ENCODE measurements at places on chromosomes 11 and 22.

- DNase-seq = no peak
Observed at GRCh38 chr11:68467201-68467834, 6.8 kb downstream of the PPP6R3 start.

DNA sequence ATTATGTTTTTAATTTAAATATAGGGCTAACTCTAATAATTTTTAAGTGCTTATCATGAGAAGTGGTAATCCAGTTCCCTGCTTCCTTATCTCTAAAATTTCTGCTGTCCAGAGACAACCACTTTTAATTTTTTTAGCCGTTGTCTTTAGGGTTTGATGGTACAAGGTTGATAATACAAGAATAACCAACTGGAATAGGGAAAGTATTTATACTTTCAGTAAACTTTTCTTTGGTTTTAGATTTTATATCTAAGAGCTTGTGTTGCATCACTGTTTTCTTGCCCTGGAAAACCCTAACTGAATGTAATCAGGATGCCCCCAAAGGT, 46.5 kb upstream of the ADORA2A start:
- DNase-seq = no peak

GRCh38 chr11:77106321-77106720, 3.7 kb downstream of the OMP start:
- DNase-seq = no peak

DNA sequence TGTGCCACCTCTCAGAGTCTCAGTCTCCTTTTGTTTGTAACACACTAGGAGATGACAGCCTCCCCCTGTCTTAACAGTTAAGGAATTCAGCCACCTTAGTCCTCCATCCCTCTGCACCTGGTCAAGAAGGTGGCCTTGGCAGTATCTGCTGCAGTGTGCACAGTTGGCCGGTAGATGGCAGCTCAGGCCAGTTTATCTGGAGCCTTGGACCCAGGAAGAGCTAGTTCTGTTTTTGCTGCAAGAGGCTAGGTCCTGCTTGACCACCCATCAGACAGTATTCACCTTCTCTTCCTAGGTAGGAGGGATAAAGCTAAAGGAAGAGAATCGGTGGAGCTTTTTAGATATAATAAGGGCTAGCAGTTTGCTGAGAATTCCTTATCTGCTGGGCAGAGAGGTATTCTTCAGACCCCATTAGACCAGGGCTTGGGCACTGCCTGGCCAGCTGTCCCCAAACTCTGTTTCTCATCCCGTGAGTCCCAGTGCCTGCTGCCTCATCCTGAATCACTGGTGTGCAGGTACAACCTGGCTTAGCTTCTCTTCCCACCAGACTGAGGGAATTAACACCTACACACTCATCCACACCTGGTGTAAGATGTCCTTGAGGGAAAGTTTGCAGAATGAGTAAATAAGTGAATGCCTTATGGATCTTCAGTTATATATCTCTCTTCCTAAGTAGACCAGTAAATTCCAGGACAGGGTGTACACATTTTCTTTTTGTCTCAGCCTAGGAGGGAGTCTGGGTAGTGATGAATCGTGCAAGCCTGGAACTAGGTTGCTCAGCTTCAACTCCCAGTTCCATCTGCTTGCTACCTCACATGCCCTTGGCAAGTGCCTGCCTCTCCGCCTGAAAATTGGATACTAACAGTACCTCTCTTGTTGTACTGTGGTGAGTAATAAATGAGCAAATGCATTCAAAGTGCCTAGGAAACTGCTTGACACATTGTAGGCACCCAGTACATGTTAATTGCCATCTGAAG, 70.8 kb upstream of the NARS2 start:
- peak; percentile 31 for DNase-seq

GRCh38 chr11:102291831-102292230, 25.5 kb upstream of the BIRC3 start:
- DNase-seq = no peak

GRCh38 chr11:19939415-19939929, 220.8 kb downstream of the DBX1 start:
- DNase-seq = no peak

GRCh38 chr22:46076651-46077339, 73.5 kb upstream of the PPARA start:
- DNase-seq = no peak

DNA sequence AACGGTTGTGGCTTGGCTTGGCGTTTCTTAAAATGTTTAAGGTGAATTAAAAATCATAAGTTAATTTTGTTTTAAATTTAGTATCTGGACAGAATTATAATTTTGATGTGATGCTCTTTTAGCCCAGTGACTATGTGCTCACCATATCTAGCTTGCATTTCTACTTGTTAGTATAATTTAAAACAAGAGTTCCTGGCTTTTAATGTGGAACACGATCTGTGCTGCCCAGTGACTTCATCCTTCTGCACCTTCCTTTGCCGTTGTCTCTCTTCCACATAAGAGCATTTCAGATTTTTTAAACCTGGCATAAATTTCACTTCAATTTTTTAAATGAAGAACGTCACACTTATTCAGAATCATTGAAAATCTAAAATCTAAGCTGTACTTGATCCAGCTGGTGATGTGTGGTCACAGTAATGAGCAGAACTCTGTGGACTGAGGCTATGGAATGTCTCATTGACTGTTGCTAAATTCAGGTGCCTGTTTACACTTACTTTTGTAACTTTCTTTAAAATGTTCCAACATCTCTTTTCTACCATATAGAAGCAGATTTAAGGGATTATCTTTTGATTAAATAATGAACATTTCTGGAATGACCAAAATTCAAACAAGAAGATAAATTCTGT, 75.4 kb upstream of the ADSL start:
- DNase-seq = no peak

GRCh38 chr11:102643941-102644340, 18.8 kb upstream of the MMP20 start:
- DNase-seq = no peak

- no peak for DNase-seq
Observed at GRCh38 chr11:11056749-11057471, 199.1 kb upstream of the ZBED5 start.

DNA sequence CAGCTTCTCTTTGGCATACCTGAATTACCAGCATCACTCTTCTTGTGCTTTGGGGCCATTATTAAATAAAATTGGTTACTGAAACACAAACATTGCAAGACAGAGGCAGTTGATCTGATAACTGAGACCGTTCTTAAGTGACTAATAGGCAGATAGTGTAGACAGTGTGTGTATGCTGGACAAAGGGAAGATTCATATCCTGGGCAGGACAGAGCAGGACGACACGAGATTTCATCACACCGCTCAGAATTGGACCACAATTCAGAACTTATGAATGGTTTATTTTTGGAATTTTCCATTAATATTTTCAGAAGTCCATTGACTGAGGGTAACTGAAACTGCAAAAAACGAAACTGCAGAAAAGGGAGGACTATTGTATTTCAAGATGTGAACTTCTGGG, 68.6 kb downstream of the LDLRAD3 start:
- no peak for DNase-seq

DNA sequence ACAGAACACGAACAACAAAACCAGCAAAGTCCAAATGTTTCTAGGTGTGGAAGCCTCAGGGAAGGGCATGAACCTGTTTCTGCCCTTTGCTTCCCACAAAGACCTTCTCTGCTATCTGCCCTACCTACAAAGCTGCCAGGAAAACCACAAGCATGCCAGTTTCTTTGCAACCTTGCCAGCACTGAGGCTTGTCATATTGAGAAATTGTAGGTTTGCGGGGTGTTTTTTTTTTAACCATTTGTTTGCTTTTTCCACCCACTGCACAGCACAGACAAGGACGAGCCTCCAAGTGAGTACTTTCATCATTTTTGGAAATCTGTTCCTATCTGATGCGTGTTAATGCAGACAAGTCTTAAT, 12.8 kb downstream of the PARVG start:
- DNase-seq = no peak

- DNase-seq = no peak
Observed at GRCh38 chr11:115698243-115698642, 194.0 kb upstream of the CADM1 start.

DNA sequence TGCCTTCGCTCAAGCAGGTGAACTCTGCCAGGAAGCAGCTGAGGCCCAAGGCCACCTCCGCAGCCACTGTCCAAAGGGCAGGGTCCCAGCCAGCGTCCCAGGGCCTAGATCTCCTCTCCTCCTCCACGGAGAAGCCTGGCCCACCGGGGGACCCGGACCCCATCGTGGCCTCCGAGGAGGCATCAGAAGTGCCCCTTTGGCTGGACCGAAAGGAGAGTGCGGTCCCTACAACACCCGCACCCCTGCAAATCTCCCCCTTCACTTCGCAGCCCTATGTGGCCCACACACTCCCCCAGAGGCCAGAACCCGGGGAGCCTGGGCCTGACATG, 123.4 kb downstream of the SEZ6L start:
- no peak for DNase-seq

GRCh38 chr11:124724979-124725718, 14.6 kb upstream of the NRGN start:
- no peak for DNase-seq

DNA sequence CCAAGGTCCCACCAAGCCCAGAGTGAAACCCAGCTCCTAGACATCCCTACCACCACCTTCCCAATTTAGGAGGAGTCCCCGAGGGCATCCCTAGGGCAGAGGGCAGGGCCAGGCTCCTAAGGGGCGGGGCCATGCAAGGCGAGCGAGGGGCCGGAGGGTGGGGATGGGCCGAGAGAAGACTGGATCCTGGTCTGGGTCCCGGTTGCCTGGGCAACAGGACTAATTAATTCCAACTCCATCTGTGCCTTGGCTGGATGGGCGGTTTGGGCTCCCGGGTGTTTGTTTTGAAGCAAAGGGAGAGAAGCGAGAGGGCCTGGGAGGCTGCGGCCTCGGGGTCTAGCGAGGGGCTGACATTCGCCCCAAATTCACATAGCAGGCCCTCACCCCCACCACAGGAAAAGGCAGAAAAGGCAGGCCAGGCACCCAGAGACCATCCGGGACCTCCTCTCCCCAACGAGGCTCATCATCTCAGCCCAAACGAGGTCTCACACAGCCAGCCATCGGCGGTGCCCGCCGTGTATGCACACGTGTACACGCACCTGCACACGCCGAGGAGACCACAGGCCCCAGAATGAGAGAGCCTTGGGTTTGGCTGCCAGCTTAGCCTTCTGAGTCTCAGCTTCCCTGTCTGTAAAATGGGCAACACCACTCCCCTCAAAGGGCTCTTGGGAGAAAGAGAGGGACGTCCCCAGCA, 23.9 kb downstream of the ELFN2 start:
- DNase-seq = no peak

DNA sequence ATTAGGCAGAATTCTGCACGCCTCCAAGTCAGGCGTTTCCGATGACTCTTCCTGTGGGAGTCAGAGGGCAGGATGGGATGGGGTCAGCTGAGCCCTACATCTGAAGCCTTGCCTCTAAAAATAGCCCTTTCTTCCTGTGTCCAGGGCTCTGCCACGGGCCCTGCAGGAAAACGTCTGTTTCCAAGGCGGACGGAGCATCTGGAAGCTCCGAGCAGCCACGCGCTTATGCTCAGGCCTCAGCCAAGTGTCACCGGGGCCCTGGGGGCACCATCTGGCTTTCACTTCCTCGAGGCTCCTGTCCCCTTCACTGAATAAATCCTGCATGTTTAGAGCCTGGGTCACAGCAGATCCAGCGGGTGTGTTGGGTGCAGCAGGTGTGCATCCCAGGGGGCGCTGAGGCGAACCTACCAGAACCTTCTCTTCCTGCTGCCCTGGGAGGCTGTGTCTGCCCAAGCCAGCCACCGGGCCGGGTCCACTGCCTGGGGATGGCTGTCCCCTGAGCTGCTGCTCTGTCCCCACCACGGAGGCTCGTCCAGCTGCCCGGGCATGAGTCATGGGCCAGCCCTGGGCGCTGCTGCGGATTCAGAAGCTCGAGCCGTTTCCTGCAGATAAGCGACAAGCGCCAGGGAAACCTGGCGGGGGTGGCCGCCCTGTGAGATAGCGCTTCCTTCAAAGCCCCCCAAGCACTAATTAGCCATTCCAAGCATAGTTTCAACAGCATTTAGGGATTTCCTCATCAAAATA, 32.0 kb upstream of the LINC01488 start:
- DNase-seq = no peak

- DNase-seq = no peak
Observed at GRCh38 chr22:49746065-49746464, 81.6 kb downstream of the BRD1 start.

DNA sequence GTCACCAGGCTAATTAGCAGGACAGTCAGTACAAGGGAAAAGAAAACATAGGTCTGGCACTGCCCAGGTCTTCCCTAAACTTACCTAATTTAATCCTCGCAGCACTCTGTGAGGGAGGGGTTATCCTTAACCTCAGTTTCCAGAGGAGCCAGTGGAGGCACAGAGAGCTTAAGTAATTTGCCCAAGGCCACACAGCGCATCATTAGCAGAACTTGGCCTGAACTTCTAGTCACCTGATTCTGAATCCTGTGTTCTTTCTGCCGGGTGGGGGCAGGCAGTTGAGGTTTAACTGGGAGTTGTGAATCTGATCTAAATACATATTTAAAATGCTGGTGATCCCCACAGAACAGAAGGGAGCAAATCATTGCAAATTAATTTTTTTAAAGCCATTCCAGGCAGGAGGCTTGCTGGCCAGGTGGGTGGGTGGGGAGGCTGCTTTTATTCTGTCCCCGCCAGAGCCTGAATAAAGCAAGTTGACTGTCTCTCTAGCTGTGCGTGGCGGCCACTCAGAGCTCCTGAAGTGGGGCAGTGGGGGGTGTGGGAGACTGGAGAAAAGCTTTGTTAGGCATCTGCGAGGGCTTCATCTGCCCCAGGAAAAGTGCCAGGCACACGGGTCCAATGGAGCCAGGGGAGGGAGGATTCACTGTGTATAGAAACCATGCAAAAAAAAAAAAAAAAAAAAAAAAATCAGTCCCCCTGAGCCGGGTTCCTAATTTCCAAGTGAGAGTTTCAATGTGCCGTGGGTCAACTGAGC, 66.1 kb downstream of the NFAM1 start:
- no peak for DNase-seq

DNA sequence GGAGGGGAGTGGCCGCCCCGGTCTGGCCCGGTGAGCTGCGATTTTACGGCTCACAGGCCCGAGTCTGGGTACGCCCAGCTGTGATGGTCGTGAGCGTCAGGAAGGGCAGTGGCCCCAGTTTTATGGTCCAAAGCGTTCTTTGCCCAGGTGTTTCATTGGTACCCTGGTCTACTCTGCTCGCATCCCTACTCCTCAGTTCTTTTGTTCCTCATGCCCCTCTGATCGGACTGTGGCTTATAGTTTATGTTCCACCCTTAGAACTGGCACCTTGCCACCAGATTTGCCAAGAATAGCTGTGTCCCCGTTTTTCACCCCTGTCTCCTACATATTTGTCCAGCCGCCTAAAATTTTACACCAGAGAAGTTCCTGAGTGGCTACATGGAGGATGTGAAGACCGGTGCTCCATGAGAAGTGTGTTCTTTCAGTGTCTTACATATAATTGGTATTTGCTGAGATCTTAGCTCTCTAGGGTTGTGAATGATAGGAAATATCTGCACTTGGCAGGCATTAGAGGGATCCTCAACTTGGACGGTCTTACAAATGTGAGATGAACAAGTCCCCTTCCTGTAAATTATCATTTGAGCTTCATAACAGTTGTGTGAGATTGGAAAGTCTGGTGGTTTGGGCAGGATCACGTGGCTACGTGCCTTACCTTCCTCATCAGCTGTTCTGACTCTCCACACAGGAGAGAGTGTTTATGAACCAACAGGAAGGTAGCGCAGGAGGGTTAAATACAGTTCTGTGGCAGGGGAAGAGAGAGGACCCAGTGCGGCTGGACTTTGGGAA, 1.1 kb downstream of the PANX1 start:
- DNase-seq = no peak

- no peak for DNase-seq
Observed at GRCh38 chr22:27867085-27867952, 51.7 kb downstream of the PITPNB start.
